ENCODE measurements at places on chromosomes 3 and 15.
A peak's percentile ranks its signal among the peaks of the same experiment; 100 is the strongest.

GRCh38 chr3:33217866-33218445 lies 654 bp downstream of the SUSD5 start:
- no peak for DNase-seq

DNA sequence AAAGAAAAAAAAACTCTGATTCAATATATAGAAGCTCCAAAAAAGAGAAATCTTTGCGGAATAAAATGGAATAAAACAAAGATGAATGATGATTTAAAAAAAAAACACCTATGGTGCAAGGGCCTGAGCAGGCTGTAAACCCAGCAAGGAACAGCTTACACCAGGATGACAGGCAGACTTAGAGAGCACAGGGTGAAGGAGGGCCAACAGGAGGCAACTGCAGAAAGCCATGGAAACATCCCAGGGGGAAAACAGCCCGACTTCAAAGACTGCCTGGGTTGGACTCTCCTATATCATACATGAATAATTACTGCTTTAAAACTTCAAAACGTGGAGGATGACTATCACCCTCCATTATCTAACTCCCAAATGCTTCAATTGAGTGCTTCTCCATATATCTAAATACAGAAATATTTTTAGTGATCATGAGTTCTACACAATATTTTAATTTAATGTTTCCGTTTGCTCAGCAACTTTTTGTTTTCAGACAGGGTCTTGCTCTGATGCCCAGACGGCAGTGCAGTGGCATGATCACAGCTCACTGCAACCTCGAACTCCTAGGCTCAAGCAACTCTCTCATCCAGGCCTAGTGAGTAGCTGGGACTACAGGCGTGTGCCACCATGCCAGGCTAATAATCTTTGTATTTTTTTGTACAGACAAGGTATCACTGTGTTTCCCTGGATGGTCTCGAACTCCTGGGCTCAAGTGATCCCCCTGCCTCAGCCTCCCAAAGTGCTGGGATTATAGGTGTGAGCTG lies 456.2 kb downstream of the TBL1XR1 start:
- DNase-seq, result no peak

GRCh38 chr3:85846940-85847339 lies 888.2 kb downstream of the CADM2 start:
- DNase-seq, result no peak

DNA sequence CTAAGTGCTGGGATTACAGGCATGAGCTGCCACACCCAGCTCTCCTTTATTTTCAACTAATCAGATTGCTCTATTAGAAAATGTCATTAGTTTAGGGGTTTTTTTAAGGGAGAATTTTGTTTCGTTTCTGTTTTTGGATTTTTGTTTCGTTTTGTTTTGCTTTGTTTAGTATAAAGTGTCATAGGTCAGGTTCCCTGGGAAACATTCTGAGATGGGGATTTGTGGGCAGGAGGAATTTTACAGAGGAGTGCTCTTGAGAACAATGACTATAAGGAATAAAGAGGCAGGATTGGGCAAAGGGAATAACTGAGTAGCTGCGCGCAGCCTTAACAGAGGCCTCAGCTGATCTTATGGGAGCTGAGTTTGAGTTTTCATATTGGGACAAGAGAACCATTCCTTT lies 86.8 kb upstream of the NR2F2 start:
- no peak for DNase-seq

DNA sequence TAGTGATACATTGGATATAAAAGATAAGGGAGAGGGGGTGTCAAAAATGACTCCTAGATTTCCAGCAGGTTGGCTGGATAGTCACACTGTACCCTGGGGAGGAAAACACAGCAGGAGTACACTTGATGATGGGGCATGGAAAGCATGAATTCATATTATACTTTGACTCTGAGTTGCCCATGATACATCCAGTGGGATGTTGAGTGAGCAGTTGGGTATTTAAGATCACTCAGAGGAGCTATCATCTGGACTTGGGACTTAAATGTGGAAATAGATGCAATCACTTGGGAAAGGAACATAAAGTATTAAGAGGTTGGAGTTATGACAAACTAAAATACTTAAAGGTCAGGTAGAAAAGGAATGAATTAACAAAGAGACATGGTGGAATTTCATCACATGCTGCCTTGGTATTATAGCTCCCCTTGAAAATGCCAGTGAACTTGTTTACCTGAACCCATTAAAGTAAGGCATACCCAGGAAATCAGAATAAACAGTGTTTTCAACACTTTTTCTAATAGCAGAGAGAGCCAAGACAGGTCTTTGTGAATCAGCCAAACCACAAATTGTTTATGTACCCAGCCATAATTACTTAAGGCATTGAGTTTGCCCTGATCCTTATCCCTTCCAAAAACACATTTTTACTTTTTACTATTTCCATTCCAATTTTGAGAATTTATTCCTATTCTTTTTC lies 49.9 kb upstream of the ABI3BP start:
- DNase-seq, result no peak

DNA sequence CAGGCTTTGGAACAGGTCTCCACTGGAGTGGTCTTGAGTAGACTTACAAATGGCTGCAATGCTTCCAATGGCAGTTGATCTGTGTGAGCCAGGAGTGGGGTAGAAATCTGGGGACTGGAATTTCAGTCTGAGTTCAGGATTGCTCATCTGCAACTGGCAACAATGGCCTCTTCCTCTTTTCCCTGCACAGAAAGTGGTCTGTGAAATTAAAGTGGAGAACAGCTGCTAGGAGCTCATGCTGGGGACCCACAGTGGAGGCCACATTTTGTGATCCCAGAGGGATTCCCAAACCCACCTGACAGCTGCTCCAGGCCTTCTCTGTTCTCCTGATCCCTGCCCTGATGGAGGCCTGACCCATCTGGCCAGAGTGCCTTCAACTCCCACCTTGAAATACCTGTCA lies 49.6 kb downstream of the CEMIP start:
- DNase-seq, result no peak

- DNase-seq, result no peak
Measured at GRCh38 chr3:140242818-140243276, 307.9 kb downstream of the CLSTN2 start.

DNA sequence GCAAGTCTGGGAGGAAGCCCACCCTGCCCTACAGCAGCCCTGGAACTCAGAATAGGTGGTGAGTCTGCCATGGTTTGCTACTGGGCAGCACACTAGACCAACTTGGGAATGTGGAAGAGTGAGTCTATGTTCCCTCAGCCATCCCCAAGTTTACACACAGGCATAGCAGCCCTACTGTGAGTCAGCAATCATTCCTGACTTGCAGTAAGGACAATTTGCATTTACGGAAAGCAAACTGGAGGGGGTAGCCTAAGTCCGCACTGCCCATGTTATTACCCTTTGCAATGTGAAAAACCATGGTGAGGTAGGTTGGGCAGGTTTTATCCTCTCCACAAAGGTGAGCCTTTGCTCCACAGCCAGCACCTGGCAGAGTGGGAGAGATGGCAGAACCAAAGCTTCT lies 4.6 kb downstream of the TCTA start:
- DNase-seq, result no peak

- DNase-seq, result no peak
Measured at GRCh38 chr3:127984241-127984975, 67.8 kb upstream of the SEC61A1 start.

GRCh38 chr3:193116871-193117270 lies 124.2 kb upstream of the PLAAT1 start:
- no peak for DNase-seq

- no peak for DNase-seq
Measured at GRCh38 chr3:194458131-194458530, 28.7 kb downstream of the ATP13A3 start.

DNA sequence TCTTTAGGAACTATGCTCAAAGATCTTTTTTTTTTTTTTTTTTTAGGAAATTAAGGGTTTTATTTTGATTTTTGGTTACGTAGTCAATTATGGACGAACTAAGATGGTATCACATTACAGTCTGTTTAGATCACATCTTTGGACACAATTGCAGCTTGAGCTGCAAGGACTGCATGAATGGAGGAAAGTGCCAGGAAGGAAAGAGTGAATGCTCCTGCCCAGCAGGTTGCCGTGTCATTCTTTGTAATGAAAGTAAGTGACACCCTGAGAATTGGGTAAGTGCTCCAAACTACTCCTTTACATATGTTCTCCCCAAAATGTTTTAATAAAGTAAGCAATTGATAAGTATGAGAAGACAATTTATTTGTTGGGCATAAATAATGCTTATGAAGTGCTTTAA lies 716.5 kb upstream of the GOLIM4 start:
- no peak for DNase-seq

DNA sequence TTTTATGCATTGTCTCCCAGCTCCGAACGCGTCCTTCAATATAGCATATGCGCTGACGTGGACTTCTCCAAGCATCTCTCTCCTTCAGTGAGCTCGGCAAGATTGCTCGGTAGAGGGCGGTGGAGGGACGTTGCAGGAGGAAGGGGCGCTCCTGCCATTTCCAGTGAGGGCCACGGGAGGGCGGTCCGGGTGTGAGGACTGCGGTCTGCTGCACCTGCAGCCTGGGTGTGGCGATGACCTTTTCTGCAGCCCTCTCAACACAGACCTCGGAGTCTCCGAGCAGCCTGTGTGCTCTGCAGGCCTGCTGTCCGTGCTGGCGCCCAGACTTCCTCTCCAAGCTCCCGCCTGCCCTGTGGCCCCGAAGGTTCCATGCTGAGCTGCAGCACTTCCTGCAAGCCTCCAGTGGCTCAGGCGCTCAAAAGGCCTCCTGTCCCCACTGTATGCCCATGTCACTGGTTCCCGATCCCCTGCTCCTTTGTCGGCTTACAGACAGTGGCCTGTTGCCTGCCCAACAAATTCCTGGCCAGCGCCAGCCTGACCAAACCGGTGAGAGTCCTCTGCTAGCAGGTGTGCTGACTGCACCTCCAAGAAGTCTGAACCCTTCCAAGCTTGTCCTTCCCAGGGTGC lies 8.9 kb upstream of the RTP3 start:
- peak; percentile 84 for DNase-seq

GRCh38 chr3:129673897-129674797 lies 67.7 kb upstream of the PLXND1 start:
- no peak for DNase-seq

DNA sequence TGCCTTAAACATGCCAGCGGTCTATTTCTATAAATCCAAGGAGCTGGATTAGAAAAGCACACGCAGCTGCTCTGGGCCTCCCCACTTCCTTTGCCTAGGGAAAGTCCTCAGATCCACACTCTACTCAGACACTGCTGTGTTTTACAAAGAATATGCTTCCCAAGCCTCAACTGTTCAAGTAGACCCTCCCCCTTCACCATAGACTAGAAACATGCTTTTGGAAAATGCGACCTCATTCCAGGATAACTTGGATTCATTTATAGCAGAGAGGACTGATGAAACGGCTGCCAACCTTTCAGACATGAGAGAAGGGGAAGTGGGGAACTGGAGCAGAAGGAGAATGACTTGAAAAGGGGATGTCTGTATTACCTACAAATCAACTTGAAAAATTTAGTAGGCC lies 64.0 kb downstream of the P3H2 start:
- no peak for DNase-seq

GRCh38 chr3:55518451-55518850 lies 31.3 kb upstream of the WNT5A start:
- no peak for DNase-seq

DNA sequence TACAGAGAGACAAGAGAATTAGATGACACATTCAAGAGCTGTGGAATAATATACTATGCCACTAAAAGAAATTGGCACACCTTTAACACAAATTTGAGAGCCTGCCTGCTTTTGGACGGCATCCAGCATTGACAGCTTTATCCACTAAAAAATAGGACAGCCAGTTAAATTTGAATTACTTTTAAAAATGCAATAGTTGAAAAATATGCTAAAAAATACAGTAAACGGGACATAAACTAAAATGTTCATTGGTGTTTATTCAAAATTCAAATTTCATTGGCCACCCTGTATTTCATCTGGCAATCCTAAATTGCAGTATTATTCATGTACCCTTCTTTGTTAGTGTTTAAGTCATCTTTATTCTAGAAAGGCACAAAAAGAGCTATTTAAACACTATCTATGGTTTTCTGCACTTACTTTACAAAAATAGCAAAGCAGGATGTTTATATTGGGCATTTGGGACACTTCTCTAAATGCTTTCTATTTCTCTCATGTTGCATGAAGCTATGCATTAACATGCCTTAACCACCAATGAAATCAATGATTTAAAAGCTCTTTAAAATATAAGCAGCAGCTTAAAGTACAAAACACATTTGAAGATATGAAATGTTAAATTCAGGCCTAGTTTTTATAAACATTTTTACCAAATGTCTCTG lies 160.1 kb downstream of the NEK10 start:
- DNase-seq, result no peak

- no peak for DNase-seq
Measured at GRCh38 chr15:29690765-29691475, 131.3 kb downstream of the TJP1 start.

DNA sequence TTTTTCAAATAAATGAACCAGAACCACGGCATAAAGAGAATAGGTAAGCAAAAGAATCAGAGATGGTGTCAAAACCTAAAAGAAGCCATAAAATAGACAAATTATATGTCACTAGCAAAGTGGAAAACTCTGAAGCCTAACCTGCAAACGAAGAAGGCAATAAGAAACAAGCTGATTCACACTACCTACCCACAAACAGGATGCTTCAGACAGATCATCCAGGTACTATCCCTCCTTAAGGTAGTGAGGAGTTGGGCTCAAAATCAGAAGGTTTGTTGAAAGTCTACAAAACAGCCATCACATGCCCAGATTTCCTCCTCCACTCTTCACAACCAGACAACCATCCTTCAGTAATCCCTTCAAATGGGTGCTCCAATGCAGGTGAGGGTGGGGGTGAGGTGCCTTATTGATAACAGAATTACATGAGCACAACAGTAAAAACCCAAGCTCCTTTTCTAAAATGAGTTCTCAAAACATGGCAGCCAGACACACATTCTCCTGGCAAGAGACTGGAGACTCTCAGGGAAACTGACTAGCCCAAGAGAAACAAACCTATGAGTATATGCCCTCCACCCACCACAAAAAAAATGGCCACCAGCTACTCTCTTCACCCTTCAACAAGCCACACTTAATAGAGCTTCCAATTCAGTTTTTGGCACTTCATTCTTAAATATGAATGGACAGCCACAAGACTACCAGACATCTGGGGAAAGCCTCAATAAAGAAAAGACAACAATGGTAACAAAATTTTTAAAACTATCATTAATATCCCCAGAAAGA lies 6.4 kb downstream of the KPNA1 start:
- no peak for DNase-seq

DNA sequence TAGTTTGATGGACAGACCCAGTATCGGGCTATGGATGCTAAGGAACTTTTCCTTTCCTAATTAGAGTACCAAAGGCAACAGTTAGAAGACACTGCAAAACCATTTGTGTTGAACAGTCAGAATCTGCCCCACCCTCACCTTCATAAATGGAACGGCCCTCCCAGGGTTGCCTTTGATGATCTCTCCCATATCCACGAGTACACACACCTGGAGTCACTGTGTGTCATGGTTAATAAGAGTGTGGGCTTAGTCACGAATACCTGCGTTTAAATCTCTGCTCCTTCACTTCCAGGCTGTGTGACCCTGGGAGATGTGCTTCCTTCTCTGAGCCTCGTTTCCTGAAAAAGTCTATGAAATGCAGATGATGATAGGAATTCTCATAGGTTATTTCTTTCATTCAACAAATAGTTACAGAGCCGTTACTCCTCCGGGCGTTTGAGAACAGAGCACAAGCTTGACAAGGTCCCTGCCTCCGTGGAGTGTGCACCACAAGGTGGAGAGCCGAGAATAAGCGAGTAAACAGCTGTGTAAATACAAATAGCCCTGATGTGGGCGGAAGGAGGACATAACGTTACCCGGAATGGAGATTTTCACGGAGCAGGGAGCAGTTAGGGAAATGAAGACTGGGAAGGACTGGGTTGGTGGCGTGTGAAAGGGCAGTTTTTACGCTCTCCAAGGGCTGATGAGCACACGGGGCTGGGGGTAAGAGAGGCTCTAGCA lies 6.7 kb downstream of the SLC51A start:
- DNase-seq, result no peak
